ENCODE measurements at places on chromosomes 4 and X.

GRCh38 chrX:2692221-2693112 lies 1.4 kb downstream of the CD99 start:
- no peak for DNase-seq

DNA sequence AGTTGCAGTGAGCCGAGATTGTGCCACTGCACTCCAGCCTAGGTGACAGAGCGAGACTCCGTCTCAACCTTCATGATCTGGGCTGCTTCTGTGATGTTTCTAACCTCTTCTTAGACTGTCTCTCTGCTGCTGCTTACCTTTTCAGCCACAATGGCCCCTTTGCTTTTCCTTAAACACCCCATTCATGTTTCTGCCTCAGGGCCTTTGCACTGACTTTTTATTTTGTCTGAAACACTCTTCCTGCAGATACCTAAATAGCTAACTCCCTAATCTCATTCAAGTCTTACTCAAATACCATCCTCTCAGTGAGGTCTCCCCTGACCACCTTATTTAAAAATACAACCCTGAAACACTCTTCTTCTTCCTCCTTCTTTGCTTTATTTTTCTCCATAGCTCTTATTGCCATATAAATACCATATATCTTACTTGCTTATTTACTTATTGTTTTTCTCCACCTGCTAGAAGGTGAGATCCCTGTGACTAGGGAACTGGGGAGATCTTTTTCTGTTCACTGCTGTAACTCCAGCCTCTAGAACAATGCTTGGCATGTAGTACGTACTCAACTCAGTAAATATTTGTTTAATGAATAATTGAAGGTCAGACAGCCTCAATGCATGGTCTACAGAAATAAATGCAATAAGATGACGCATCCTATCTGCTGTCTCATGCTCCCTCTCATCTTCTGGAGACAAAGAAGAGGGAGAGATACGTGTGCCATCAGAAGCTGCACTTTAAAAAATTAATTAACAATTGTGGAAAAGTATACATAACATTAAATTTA lies 43.8 kb upstream of the SETD7 start:
- no peak for DNase-seq

GRCh38 chr4:10554694-10555093 lies 97.5 kb upstream of the ZNF518B start:
- no peak for DNase-seq

DNA sequence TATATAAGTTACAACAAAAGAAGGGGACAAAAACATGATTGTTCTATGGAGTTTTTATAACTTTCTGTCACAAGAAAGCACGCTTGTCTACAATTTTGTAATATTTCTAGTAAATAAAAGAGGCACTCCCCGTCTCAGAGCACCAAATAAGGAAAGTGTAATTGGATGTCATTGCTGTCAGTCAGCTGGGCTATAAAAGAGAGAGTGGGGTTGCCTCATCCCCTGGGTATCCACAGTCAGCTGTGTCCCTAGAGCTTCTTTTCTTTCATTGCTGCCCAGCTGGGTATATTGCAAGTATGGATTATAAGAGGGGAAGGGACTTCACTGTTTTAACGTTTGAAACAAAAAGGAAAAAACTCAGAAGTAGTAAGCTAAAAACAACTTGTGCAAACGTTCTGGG lies 61.3 kb downstream of the NPNT start:
- DNase-seq: no peak

DNA sequence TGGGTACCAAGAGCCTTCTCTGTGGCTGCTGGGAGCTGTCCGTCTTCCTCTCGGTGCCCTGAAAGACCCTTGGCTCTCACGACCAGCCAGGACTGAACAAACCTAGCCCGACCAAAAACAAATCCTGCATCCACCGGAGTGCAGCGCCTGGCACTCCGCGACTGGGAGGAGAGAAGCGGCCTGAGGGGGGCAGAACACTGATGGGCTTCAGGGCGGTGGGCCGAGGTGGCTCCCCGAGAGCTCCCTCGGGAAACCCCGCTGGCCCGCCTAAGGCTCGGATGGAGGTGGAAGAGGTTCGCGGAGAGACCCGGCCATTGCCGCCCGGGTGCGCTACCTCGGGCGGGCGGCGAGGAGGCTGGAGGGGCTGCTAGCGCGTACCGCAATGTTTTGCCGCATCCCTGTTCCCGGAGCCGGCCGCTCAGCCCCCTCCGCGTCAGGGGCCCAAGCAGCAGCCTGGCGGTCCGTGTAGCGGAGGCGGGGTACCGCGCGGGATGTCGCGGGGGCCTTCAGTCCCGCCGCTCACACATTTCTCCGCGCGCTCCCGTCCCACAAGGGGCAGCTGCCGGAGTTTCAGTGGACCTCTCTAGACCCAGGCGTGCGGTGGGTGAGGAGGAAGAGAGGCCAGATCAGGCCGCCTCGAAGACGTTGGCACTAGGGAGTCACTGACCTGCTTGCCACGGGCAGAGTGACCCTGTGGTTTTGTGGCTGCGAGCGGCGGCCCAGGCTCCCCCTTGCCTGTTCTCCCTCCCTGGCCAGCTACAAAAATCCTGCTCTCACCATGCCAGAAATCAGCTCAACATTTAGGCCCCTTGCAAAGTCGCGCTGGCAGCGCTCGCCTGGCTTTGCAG lies 2.2 kb downstream of the SLITRK4 start:
- no peak for DNase-seq

GRCh38 chr4:38166082-38166481 lies 205.9 kb downstream of the PTTG2 start:
- no peak for DNase-seq

- peak; percentile 6 for DNase-seq
Measured at GRCh38 chrX:38985375-38985774, 184.1 kb downstream of the MID1IP1 start.

DNA sequence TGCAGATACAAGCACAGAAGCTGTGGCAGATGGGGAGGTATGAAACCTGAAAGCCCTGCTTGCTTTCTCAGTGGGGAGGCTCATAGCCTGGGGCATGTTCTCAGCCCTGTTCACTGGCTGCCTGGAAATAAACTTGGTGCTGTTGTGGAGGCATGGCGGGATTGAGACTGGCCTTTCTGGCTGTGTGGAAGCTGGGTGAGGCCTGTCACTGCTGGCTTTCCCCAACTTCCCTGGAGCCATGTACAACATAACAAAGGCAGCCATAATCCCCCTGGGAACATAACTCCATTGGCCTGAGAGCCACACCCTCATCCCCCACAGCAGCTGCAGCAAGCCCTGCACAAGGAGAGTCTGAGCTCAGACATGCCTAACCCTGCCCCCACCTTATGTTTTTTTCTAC lies 237.7 kb upstream of the TLL1 start:
- DNase-seq: no peak

DNA sequence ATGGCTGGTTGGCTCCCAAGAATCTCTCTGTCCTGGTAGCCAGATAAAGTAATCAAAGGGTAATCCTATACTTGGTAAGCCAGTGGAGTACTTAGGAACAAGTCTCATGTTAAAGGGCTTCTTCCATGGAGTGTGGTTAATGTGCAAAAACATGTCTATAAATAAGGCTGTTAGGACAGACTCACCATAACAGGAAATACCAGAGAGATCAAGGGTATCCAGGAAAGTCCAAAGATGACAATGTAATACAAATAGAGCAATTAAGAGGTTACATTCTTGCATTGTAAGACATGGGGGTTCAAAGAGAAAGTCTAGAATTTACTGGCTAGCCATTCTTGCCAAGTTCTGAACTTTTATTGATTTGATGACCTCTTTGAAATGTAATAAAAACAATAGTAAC lies 61.9 kb upstream of the ZCCHC13 start:
- no peak for DNase-seq

DNA sequence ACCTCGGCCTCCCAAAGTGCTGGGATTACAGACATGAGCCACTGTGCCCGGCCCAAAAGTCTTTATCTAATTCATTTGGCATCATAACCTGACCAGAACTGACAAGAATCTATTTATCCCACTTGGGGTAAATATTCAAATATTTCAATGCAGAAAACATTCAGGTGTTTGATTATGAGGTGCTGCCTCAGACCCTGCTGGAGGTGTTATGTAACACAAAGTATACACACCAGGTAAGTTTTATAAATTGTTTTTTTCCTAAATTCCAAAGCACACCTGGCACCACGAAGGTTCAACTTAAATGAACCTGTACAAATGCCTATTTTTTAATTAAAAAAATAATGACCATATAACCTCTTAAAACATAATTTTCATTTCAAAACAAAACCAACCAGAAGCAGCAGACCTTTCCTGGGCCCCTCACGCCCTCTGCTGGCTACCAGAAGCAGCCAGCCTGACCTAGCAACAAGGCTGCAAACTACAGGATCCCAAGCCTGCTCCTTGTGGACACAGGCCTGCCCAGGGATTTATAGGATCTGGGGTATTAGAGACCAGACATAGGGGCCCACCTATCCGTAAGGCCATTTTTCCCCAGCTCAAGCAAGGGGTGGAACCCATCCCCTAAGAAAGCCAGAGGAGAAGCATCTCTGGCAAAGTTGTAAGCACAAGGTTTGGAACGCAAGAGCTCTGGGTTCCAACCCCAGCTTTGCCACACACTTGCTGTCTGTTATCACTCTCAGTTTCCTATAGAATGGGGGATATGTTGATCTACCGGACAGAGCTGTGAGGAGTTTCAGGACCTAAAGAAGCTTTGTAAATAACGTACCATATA lies 11.7 kb downstream of the OTUD5 start:
- no peak for DNase-seq

- DNase-seq: no peak
Measured at GRCh38 chr4:183099537-183100297, 660 bp downstream of the WWC2 start.

DNA sequence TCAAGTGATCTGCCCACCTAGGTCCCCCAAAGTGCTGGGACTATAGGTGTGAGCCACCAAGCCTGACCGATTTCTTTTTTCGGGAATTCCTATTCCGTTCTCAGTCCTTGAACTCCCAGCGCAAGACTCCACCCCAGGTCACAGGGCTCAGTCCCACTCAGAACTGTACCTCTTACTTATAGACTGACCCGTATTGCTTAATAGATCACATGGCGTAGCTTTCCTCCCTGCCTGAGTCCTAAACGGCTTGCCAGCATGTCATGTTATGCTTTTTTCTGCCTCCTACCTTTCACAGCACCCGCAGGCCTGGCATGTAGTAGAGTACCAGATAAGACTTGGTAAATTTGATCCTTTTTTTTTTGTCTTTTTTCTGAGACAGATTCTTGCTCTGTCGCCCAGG lies 22.4 kb downstream of the SAT1 start:
- DNase-seq: no peak

GRCh38 chrX:74450803-74451449 lies 29.6 kb downstream of the SLC16A2 start:
- no peak for DNase-seq
